ENCODE measurements at places on chromosomes 4 and X.
A peak's percentile ranks its signal among the peaks of the same experiment; 100 is the strongest.

DNA sequence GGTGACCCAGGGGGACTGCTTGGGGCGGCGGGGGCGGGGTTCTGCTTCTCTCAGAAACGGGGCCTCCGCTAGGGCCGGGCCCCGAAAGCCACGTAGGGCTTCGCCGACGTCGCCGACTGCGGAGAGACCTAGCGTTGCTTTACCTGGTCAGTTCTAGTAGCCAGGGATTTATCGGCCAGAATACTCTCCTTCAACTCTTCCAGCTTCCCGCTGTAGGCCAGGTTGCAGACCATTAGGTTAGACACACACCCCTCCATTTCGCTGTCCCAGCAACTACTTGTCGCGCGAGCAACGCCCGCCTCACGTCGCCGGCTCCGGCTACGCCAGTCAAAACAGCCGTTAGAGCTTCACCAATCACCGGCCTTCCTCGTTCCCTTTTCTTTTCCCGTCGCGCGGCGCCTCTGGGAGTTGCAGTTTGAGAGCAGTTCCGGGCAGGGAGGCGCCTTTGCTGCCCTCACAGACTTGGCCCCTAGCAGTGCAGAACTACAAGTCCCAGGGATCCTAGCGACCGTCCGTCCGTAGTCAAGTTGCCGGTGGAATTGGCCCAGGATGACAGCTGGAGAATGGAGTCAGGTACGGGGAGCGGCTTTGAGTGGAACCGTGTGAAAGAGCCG lies at the start of the genes ATG4A and PSMD10:
TSS of gene ATG4A (plus strand) at position 515 of the 614 bp plus-strand sequence. CDS start at position 564, 49 bp downstream.
TSS of gene PSMD10 (minus strand) at position 279 of the 614 bp plus-strand sequence. CDS start at position 257, 22 bp downstream.
- DNase-seq = peak; percentile 71

GRCh38 chr4:41548305-41548880 lies 10.4 kb downstream of the LIMCH1 start:
- no peak for DNase-seq

DNA sequence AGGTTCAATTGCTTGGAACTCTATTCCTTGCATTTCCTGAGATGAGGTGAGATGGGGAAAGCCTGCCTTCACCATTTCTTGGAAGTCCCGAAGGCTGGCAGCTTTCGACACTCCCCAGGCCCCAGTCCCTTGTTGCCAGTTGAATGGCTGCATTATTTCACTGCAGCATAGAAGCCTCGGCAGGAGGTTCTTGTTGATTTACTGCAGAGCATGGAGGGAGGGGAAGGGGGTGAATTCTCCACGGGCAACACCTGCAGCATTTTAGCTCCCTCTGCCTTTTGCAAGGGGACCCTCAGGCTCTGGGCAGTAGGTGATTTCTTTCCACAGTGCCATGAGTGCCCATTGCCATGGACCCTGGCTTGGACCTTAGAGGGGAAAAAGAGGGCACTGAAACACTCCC lies 10.7 kb upstream of the BCLAF3 start:
- no peak for DNase-seq

GRCh38 chr4:30537456-30537855 lies 182.7 kb upstream of the PCDH7 start:
- no peak for DNase-seq

DNA sequence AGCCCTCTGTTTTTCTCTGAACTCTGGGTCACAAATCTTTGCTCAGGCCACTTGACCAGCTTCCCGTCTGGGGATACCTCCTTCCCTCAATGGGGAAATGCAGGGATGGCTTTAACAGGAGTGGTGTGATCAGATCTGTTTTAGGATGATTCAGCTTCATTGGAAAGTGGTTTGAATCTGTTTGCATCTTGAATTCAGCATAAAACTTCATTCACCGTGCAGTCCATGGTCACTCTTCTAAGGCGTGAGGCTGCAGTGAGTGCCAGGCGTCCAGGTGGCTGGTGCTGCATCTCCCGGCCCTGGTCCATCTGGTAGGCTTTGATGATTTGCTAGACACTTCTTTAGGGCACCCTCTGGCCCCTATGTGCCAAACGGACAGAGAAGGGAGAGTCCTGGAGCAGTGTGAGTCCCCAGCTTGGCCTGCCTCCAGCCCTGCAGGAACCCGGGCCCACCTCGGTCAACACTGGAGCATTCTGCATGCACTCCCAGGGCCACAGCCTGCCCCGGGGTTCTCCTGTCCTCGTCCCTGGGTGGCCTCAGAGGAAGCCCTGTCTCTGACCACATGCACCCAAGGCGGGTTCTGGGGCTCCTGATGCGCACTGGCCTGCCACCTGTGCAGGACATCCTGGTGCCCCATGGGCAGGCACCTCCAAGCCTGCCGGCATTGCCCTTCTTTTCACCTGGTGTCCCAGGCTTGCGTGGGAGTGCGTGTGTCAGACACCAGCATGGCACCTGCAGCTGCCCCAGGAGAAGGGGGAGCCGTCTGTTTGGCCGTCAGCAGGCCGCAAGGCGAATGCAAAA lies 251.5 kb upstream of the PSAPL1 start:
- no peak for DNase-seq

GRCh38 chr4:186979961-186980745 lies 256.5 kb upstream of the FAT1 start:
- DNase-seq = no peak
